ENCODE measurements at places on chromosomes 3 and 15.

- no peak for DNase-seq
Observed at GRCh38 chr3:33940149-33940548, 141.7 kb downstream of the PDCD6IP start.

- DNase-seq = no peak
Observed at GRCh38 chr15:54567408-54568035, 589.3 kb downstream of the UNC13C start.

DNA sequence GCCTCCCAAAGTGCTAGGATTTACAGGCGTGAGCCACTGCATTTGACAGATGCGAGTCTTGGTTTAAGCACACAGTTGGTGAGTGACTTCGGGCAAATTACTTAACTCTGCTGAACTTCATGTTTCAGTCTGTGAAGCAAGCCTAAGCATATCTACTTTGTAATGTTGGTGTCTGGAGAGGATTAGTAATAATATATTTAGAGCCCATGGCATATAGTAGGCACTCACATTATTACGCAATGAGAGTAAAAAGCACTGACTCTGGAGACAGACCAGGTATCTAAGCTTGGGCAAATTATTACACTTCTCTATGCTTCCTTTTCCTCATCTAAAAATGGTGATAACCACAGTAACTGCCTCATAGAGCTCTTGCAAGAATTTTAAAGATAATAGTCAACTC, 208.7 kb upstream of the P2RY1 start:
- no peak for DNase-seq

DNA sequence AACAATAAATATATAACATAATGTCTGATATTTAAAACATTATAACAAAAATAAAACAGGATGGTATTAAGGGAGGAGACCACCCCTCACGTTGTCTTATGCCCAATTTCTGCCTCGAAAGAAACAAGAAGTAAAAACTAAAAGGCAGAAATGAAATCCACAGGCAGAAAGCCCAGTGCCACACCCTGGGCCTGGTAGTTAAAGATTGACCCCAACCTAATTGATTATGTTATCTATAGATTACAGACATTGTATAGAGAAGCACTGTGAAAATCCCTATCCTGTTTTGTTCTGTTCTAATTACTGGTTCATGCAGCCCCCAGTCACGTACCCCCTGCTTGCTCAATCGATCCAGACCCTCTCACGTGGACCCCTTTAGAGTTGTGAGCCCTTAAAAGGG, 22.3 kb upstream of the ACP3 start:
- DNase-seq = no peak

DNA sequence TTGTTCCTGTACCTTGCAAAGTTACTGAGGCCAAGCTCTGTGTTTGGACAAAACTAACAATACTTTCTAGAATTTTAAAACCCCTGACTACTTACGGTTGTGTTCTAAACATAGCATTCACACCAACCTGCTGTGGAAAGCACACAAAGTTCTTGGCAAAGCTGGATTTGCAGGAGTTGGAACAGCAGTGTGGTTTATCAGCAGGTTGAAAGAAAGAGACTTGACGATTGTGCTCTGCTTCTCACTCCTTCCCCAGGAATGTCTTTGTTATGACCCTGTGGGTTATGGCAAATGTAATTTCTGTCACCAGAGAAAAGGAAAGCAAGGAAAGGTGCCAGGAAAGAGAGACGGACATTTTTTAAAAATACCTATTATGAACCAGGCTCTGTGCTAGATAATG, 165.5 kb upstream of the TGFBR2 start:
- DNase-seq = peak; percentile 58

- no peak for DNase-seq
Observed at GRCh38 chr3:67200618-67201017, 202.5 kb downstream of the KBTBD8 start.

DNA sequence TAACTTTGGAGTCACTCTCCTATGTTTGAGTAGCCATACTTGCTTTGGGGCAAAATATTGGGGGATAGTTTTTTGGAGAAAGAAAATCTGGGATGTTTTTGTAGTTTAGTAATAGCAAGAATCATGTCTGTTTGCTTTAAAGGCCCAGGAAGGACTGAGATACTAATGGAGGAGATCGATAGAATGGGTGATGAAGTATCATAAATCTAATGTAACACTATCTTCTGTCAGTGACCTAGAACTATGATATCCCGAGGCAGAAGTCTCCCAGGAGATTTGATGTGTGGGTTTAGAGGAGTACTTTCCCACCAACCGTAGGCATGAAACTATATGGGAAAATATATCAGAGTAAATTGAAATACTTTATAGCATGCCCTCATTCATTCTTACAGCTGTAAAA, 21.0 kb upstream of the NFKBIZ start:
- DNase-seq = no peak

DNA sequence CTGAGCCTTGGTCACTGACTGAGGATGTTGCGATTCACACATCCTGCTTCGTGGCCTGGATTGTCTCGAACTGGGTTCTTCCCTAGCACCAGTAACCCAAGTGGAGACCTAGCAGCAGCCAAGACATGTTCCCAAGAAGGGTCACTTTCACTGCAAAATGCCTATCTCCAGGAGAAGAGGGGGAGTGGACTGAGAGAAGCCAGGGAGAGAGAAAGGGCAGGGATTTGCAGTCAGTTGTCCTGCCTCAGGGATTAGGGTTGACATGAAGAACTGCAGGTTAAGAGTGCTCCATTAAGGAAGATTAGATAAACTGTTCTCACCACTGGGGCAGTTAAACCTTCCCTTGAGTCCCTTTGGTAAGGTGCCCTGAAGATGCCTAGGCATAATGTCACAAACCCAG, 5.7 kb upstream of the CD276 start:
- no peak for DNase-seq

DNA sequence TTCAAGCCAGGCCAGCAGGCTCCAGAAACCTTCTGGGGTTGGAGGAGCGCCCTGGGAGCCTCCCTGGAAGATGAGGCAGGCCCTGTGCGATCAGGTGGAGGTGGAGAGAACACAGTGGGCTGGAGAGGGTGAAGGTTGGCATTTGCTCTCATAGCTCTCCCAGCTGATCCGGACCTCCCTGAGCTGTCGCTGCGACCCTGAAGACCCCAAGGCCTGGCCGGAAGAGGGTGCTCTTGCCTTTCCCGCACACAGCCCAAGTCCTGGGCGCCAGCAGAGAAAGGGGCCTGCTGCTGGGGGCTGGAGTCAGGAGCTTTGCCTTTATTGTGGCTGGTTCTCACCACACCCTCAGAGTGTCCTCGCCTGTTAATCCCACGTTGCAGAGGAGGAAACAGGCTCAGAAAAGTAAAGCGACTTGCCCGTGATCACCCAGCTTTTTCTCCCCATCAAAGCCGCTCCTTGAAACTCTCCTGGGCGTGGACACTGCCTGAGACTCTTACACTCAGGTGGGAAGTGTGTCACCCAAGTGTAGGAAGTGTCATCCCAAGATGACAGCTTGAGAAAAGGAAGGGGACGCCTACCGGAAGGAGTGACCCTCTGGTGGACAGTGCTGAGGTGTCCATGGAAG, 8.6 kb upstream of the RPL29 start:
- DNase-seq = peak; percentile 40

DNA sequence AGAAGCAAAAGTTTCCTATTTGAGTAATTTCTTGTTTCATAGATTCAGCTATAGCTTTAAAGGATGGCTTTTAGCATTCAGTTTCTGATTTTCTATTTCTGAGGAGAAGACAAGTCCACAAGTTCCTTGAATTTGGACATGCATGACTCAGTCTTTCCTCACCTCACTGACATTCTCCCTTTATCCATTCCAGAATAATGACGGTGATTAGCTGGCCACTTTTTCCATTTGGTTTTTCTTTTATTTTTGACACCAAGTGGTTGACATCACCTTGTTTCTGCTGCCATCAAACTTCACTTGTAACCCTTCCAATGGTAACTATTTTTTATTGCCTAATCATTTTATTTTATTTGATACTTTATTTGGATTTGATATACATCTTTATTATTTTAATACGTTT, 404.4 kb upstream of the KCNMB2 start:
- DNase-seq = peak; percentile 23

DNA sequence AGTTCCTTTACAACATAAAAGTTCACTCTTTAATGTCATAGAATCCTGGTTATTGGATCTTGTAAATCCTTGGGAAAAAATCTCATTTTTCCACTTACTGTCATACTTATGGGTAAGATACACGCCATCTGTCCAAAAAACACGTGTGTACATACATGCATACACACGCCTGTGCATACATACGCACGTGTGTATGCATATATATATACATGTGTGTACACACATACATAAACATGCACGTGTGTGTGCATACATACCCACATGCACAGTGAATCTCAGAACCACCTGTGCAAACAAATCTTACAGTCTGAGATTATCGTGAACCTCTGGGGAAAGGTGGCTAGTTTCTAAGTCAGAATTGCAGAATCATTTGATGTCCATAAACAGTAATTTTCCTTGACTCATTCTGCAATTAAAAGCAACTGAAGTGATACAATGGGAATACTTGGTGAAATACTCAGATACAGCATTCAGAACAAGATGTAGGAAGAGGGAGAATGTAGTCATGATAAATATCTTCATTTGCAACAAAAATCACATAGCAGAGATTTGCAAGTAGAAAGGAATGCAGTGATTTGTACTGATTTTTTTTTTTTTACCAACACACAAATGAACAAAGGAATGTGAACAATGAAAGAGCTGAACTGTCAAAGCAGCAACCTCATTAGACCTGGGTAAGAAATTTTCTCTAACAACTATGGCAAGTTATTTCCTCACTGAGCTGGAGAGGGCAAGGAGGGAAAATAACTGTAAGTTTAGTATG, 160.6 kb upstream of the POU1F1 start:
- DNase-seq = no peak

- DNase-seq = peak; percentile 14
Observed at GRCh38 chr15:59892985-59893384, 111.1 kb upstream of the FOXB1 start.

DNA sequence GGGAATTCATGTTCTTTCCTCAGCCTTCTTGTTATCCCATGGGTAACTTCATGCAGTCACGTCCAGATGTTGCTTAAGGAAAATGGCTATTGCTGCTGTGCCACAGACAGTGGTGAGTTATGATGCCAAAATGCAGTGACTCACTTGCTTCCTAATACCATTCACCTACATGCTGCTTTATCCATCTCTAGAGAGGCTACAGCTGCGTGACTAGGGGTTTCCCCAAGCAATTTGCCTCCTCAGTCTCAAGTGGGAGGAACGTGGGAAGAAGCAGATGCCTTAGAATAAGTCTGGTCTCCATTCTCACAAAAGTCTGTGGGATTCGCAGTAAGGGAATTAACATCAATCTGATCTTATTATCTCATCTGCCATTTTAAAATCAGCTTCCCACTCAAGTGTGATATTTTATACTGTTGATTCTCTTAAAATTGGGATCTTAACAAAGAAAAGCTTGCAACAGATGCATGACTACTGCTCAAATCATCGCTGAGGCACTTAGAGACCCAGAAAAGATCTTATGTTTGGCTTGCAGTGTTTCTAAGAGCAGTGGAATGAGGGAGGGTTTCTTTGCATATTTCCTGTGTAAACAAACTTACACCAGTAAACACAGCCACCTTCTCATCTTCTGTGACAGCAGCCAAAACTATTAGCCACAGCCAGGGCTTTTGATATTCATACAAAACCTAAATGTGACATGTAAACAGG, 62.0 kb upstream of the ACP3 start:
- peak; percentile 84 for DNase-seq

- DNase-seq = no peak
Observed at GRCh38 chr3:48218537-48218936, 4.8 kb upstream of the CAMP start.

GRCh38 chr3:51391566-51392354, 675 bp downstream of the RBM15B start:
- DNase-seq = peak; percentile 35

- no peak for DNase-seq
Observed at GRCh38 chr15:22902046-22902445, 63.6 kb downstream of the NIPA2 start.

- peak; percentile 68 for DNase-seq
Observed at GRCh38 chr3:12476238-12476897, 7.9 kb upstream of the TSEN2 start.

DNA sequence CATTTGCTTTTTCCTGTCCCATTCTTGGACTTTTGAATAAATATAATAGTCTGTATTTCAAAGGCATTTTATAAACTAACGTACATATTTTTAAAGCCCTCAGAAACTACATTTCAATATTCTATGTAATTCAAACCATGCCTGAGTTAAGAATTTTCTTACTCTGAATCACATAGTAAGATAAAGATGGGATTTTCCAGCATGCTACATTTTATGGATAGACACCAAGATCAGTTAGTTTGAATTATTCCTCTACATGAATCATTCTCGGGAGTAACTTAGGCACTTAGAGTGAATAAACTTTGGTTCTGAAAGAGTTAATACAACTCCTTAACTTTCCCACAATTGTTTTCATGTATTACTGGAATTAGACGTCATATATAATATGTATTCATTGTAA, 713.3 kb upstream of the CBLB start:
- peak; percentile 42 for DNase-seq

DNA sequence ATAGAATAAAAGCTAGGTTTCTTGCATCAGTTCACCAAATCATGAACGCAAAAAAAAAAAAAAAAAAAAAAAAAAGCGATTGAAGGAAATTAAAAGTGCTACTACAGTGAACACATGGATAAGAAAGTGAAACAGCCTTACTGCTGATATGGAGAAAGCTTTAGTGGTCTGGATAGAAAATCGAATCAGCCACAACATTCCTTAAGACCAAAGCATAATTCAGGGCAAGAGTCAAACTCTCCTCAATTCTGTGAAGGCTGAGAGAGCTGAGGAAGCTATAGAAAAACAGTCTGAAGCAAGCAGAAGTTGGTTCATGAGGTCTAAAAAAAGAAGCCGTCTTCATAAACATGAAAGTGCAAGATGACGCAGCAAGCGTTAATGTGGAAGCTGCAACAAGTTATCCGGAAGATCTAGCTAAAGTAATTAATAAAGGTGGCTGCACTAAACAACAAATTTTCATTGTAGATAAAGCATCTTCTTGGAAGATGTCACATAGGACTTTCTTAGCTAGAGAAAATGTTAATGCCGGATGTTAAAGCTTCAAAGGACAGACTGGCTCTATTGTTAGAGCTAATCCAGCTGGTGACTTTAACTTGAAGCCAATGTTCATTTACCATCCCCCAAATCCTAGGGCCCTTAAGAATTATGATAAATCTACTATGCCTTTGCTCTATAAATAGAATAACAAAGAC, 19.2 kb downstream of the P3H2 start:
- DNase-seq = peak; percentile 82

- no peak for DNase-seq
Observed at GRCh38 chr15:79401301-79401700, 30.8 kb upstream of the MINAR1 start.

DNA sequence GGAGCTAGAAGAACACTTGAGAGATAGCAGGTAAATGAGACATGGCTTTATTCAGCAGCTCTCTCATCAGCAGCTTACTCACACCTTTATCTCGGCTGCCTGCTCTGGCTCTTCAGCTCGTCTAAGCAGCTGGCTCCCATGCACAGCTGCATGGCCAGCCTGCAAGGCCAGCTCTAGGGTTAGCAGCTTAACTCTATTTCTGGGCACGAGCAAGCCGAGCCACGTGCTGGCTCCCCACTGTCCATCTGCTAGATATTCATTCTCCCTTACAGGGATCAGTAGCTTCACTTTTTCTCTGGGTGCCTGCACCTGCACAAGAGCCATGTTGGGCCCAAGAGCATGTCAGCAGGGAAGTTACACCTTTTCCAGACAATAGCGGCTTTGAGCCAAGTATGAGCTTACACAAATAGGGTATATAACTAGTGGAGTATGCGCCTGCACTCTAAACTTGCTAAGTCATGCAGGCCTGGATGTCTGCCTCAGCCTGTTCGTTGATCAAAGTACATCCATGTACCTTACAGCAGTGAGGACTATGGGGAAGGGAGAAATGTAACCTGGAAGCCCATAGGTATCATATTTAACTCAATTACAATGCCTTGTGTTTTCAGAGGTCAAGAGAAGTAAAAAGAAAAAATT, 174.9 kb upstream of the SNTN start:
- DNase-seq = no peak
